ENCODE measurements at places on chromosomes 5 and 9.
A peak's percentile ranks its signal among the peaks of the same experiment; 100 is the strongest.

DNA sequence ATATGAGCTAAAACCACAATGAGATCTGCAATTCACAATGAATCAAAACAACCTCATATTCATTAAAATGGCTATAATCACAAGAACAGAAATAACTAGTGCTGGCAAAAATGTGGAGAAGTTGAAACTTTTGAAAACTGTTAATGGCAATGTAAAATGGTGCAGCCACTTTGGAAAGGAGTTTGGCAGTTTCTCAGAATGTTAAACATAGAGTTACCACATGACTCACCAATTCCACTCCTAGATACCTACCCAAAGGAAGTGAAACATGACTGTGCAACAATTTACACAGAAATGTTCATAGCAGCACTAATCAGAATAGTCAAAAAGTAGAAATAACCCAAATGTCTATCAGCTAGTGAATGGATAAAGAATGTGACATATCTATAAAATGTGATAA is 862.2 kb downstream of the DTWD2 start:
- DNase-seq = no peak

DNA sequence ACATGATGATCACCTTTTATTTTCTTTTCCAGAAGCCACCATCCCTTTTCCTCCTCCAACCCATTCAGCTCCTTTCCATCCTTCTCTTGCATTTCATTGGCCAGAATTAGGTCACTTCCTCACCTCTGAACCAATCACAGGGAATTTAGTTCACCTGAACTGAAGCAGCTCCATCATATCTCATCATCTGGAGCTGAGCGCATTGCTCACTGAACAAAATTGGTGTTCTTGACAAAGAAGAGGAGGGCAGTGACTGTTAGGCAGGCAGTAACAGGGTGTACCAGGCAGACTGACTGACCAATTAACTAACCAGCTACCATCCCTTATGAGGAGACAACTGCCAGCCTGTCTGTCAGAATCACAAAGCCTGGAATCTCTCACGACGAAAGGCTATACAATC is 1.8 kb upstream of the ZNF354A start:
- no peak for DNase-seq

GRCh38 chr5:43514471-43514815 is 505 bp downstream of the C5orf34 start:
- no peak for DNase-seq

GRCh38 chr5:14331386-14331781 is 188.2 kb downstream of the TRIO start:
- DNase-seq = no peak

GRCh38 chr9:3874449-3875360 is 348.9 kb upstream of the RFX3 start:
- no peak for DNase-seq

GRCh38 chr5:125215593-125215992 is 469.2 kb upstream of the ZNF608 start:
- DNase-seq = no peak

GRCh38 chr9:69583645-69584234 is 88.4 kb downstream of the APBA1 start:
- no peak for DNase-seq

GRCh38 chr5:33867241-33867640 is 24.5 kb downstream of the ADAMTS12 start:
- DNase-seq = no peak

DNA sequence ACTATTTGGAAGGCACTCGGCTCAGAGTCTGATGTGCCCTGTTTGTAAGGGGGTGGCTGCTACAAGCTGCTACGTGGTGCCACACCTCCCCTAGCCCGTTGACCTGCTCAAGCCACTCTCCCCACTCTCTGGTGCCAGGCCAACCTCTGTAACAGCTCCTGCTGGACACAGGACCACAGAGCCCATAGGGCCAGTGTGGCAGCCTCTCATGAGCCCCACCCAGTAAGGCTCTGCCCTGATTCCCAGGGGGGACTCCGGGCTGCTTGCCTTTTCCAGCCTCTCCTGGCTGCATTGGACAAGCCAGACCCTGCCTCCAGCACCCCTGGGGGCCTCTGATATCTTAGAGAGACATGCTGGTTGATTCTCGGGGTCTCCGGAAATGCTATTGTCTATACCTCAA is 53.3 kb upstream of the ANGPTL2 start:
- DNase-seq = peak; percentile 70

- no peak for DNase-seq
These were observed 51.2 kb upstream of the HSPA9 start for GRCh38 chr5:138626333-138626944.

- DNase-seq = no peak
These were observed 32.1 kb downstream of the USP20 start for GRCh38 chr9:129867136-129868022.

DNA sequence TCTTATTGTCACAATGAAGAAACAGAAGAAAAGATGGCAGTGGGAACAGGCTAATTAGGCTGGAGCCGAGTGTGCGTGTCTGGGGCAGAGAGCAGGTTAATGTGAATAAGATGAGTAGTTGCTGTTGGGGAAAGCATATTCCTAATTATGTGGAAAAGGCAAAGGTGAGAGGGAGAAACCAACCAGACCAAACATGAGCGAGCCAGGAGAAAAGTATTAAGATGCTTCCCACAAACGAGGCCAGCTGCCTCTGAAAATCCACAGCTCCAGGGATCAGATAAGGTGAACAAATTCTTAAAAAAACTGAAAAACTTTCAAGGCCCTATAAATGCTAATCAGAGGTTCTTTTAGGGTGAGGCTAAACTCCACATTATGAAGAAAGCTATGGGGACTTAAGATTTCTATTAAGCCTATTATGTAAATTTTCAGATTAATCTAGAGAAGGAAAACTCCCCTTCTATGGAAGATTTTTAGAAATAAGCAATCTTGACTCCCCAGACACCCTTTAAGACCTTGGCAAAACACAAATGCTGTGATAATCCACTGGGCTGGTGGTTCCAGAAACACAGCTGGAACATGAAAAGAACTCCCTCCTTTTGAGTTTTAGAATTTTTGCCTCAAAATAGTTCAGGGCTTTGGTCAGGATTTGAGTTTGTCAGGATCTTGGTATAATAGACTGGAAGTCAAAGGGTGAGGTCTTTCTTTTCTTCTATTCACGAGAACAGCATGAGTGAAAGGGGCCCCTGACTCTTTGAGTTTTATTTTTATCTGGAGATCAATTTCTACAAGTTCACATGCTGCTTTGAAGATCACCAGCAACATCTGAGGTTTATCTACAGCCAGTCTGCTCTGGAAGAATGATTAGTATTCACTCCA is 238.1 kb downstream of the SPOCK1 start:
- no peak for DNase-seq

- DNase-seq = no peak
These were observed 218.1 kb upstream of the NREP start for GRCh38 chr5:111975133-111975532.

GRCh38 chr9:134376386-134377142 is 50.3 kb downstream of the RXRA start:
- no peak for DNase-seq

- DNase-seq = no peak
These were observed 263.4 kb downstream of the TMEM232 start for GRCh38 chr5:110463106-110463505.

- DNase-seq = no peak
These were observed 1.2 kb downstream of the OTULINL start for GRCh38 chr5:14582797-14583137.

DNA sequence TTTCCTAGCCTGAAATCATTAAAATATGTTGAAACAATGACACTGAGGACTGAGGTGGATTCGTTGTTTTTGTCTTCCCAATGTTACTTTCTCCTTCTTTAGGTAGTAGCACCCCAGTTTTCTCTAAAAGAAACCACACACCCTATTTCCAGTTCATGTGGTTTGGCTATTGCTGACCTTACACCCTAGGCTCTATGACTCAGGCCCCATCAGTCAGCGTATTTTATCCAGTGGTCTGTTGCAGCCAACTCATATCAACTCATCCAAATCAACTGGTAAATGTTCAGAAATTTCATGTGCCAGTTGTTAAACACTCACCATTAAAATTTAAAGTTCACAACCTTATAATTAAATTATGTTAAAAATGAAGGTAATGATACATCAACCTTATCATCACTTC is 44.6 kb upstream of the NFIB start:
- no peak for DNase-seq

GRCh38 chr9:84293001-84293798 is 47.4 kb downstream of the SLC28A3 start:
- no peak for DNase-seq

- no peak for DNase-seq
These were observed 310.1 kb downstream of the PLK2 start for GRCh38 chr5:58149746-58150145.

- no peak for DNase-seq
These were observed 170.1 kb upstream of the PITX1 start for GRCh38 chr5:135204151-135204600.

DNA sequence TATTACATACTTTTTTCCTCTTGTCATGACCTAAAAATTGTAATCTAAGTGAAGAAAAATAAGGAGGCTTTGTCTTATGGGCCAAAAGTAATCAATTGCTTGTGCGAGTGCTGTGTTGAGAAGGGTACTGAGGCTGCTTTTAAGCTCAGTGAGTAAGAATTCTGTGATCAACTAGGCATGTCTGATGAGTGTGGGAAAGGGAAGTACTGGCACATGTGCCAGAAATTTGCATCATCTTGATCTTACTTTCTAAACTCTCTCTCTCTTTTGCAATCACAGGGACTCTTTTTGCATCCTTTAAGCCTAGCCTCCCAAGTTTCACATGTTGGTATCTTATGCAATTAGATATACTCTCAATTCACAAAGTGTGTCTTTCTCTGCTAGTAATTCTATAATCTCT is 329.9 kb downstream of the KIF4B start:
- no peak for DNase-seq

- DNase-seq = no peak
These were observed 47.8 kb upstream of the ADAMTS2 start for GRCh38 chr5:179393078-179393477.

- DNase-seq = no peak
These were observed 240.4 kb upstream of the RAI14 start for GRCh38 chr5:34415559-34416198.

GRCh38 chr5:168771678-168772077 is 192.5 kb upstream of the PANK3 start:
- no peak for DNase-seq

DNA sequence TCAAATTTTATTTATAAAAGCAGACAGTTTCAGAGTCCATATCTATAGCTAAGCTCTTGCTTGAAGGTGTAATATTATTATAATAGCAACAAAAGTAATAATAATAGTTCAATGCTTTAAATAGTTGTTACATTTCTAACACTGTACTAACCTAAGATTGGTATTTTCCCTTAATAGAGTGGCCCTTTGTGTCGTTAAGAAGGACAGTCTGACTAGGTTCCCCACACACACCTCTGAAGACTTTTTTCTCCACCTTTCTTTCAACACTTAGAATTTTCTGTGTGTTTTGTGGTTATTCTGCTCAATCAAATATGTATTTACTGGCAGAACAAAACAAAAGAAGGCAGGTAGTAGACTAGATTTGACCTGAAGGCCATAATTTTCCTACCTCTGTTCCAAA is 223.2 kb upstream of the ACO1 start:
- no peak for DNase-seq

DNA sequence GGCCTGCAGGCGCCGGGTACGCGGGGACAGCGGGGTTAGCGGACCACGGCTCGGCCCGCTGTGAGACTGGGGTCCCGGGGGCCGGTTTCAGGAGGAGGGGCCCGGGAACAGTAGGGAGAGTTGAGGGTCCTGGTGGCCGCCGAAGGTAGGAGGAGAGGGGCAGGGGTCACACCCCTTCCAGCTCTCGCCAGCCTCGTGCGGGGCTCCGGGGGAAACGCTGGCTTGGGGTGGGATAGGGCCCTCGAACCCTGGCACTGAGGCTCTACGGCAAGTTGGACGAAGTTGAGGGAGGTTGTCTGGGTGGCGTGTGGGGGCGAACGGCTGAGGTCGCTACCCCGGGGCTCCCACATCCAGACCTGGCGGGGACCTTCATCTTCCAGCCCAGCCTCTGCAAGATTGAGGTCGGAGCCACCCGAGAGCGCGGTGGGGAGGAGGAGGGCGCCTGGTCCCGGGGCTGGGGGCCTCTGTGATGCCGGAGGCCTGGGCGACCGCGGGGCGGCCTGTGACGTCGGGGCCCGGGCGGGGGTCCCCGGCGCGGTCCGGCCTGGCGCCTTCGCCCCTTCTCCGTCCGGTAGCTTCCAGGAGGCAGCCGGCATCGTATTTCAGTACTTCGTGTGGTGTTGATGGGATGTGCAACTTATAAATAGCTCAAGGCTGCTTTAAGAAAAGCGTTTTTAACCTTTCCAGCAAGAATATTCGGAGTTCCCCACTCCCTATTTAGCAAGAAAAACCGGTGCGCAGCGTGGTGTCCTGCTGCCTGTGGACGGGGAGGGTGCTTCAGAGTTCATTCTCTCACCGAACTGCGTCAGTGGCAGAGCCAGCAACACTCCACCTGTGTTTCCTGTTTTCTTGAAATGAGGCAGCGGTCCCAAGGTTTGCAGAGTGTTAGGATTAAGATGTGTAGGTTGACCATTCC is 902 bp downstream of the HABP4 start:
- DNase-seq = peak; percentile 77

GRCh38 chr9:84062538-84062937 is 81.9 kb downstream of the RMI1 start:
- no peak for DNase-seq

- DNase-seq = no peak
These were observed 79.5 kb downstream of the RFX3 start for GRCh38 chr9:3446313-3446712.

- no peak for DNase-seq
These were observed 53.6 kb upstream of the CDH18 start for GRCh38 chr5:20041326-20042274.

DNA sequence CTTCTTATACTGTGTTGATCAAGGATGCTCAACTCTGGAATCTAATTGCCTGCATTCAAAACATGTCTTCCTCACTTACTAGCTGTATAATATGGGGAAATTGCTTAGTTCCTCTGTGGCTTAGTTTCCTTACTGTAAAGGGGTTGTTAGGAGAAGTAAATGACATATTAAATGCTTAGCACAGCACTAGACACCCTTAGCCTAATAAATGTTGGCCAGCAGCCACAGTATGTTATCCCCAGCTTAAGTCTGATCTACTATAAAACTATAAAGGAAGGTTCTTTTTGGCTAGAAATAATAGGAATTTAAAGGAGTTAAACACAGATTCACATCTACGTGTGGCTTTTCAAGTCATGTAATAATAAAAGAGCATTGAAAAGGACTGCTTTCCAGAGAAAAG is 232.4 kb downstream of the PCSK1 start:
- DNase-seq = no peak

- no peak for DNase-seq
These were observed 39.0 kb upstream of the ZFYVE16 start for GRCh38 chr5:80368661-80369480.

DNA sequence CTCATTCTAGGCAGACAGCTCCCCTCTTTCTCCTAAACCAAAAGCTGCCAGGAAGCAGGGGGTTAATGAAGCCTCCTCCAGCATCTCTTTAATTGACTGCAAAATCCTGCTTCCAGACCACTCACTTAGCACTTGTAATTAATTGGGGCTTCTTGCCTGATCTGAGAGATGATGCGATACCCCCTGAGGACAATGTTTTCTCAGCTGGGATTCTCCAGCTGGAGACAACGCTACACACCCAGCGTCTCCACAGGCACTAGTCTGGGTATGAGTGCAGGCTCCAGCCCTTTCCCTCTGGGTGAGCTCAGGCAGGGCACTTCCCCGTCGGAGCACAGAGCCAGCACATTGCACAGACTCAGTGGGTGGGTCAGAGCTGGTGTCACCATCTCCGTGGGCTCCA is 16.1 kb downstream of the CPLX2 start:
- DNase-seq = no peak

GRCh38 chr5:36240779-36241630 is 720 bp downstream of the NADK2 start:
- DNase-seq = peak; percentile 86
